Mucosa of descending colon (tissue), 3 donors: ENCODE measurements at places on chromosomes 2 and 18.
A peak's percentile ranks its signal among the peaks of the same experiment; 100 is the strongest.

DNA sequence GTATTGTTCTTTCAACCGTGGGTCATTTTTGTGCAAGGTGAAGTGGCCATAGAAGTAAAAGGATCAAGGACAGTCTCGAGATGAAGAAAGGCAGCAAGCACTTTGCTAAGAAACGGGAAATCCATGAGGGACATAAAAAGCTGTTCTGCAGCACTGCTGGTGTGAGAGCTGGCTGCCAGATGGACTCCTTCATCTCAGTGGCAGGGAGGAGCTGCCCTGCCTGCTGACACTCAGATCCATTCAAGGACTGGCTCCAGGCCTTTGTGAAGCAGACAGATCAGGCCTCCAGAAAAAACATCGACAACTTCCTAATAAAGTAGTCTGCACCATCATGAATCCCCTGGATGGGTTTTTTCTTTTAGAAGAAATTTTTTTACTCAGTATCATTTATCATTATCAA lies 29.5 kb downstream of the RMC1 start:
- no peak for DNase-seq

DNA sequence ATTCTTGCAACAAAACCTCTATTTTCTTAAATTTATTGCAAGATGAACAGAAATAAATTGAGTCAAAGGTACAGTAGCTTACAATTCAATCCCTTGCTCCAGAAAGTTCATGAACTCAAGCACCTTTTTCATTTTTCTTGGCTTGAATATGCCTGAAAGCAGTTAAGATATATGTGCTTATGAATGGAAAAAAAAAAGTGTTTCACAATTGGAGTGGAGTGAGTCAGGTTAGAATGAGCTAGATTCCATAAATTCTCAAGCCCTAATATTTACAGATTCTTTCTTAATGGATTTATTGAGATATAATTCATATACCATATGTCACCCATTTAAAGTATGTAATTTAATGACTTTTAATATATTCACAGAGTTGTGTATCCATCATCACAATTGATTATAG lies 39.6 kb upstream of the NEMP2 start:
- DNase-seq = no peak

- DNase-seq = no peak
Measured at GRCh38 chr2:216698895-216699294, 3.5 kb upstream of the IGFBP5 start.

DNA sequence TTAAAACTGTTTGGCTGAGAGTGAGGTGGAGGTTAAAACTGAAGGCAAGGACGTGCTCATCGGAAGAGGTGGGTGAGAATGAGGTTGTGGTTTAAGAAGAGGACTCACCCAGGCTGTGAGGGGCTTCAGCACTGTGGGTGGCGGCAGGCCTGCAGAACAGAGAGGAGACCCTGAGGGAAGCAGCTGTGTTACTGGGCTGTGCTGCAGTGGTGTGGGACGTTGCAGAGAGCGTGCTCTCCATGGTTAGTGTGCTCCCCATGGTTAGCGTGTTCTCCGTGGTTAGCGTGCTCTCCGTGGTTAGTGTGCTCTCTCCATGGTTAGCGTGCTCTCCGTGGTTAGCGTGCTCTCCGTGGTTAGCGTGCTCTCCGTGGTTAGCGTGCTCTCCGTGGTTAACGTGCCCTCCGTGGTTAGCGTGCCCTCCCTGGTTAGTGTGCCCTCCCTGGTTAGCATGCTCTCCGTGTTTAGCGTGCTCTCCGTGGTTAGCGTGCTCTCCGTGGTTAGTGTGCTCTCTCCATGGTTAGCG lies 68.5 kb upstream of the NFATC1 start:
- no peak for DNase-seq

DNA sequence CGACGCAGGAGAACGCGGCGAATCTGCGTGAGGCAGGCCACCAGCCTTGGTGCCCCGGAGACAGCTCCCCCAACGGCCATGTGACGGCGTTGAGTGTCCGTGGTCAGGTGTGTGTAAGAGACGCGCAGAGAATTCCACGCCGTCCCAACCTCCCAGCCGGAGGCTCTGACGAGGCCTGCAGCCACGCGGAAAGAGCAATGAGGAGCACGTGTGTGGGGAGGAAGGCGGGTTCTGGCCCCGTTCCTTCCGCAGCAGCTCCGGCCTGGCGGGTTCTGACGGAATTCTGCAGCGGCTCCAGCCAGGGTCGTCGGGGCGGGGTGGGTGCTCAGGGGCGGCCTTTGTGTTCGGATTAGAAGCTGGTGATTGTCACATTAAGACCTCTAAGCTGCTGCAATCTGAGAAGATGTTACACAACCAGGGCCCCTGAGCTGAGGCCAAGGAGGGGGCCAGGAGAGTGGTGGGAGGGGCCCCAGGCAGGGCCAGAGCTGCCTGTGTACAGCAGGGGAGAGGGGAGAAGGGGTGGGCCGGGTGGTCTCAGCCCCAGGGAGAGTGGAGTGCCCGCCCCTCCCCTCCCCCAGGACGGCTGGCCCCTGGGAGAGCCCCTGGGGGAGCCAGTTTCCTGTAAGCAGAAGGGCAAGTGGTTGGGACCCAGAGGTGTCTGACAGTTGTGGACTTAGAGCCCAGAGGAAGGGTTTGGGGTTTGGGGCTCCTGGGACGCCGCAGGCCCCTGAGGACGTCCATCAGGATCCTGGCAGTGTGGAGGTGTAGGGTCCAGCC lies 5.1 kb upstream of the GAL3ST2 start:
- DNase-seq = peak; percentile 42

DNA sequence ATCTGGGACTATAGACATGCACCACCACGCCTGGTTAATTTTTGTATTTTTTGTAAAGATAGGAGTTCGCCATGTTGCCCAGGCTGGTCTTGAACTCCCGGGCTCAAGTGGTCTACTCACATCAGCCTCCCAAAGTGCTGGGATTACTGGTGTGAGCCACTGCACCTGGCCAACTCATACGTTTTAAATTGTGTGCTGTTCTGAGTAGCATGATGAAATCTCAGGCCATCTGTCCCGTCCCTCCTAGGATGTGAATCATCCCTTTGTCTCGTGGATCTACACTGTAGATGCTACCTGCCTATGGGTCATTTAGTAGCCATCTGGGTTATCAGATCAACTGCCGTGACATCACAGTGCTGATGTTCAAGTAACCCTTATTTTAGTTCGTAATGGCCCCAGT lies 38.5 kb upstream of the RMP24 start:
- DNase-seq = no peak
